ENCODE measurements at places on chromosomes 3 and 15.

- no peak for DNase-seq
These were observed 37.4 kb upstream of the FBXL22 start for GRCh38 chr15:63559753-63560152.

- DNase-seq = peak; percentile 42
These were observed 5.2 kb downstream of the GOLIM4 start for GRCh38 chr3:168090306-168091085.

GRCh38 chr3:112124907-112125607 is 8.0 kb downstream of the GCSAM start:
- DNase-seq = no peak

DNA sequence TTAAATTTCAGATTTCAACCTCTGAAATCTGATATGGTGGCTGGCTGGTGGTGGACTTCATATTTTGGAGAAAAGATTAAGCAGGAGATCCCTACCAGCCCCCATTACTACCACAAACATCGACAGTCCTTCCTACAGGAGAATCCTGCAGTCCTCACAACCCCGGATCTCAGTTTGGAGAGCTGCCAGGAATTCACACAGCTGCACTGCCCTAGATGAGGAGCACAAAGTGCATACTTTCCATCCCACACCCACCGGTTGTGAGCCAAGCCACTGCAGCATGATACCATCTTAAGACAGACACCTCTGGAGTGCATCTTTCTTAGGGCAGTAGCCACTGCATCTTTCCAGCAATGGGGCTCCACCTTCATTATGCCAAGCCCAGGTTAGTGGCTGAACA is 185.5 kb upstream of the GPR149 start:
- DNase-seq = no peak

GRCh38 chr3:147795418-147795817 is 386.3 kb downstream of the ZIC1 start:
- no peak for DNase-seq

DNA sequence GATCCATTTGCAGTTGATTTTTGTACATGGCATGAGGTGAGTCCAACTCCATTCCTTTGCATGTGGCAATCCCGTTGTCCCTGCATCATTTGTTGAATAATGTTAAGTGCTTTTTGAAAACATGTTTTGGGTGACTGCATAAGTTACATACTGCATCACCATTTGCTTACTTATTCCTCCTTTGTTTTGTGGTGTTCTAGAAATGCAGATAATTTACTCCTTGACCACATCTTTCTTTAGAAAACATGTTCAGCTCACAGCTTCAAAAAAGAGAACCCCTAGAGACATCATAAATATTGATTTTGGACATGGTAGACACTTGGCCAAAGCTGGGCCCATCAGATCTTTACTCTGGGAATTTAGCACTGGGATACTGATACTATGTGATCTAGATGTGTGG is 135.3 kb upstream of the DAZL start:
- peak; percentile 19 for DNase-seq
